ENCODE measurements at places on chromosomes 16 and 17.

DNA sequence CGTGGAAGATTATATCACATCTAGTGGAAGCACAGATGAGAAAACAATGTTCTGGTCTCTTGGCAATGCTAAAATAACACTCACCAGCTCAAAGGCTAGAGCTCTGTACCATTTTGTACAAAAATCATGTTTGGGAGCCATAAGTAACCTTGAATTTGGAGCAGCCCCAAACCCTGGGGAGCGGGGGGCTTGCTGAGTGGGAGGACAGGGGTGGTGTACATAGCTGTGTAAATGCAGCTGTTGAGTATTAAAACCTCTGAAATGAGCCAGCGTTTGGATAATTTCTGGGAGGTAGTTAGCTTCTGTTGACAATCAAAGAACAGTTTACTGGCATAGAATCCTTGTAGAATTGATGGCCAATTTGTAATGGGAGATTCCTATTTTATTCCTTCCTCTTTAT is 4.3 kb downstream of the MYH8 start:
- H3K4me1 ChIP-seq, result peaks cover 2% of the 10 kb centered on the region
- no peaks in the 10 kb centered on the region for H3K36me3 ChIP-seq
- peaks cover 1% of the 10 kb centered on the region for H3K27me3 ChIP-seq
- no peak overlapping the region for H3K4me3 ChIP-seq
- no peak for DNase-seq

DNA sequence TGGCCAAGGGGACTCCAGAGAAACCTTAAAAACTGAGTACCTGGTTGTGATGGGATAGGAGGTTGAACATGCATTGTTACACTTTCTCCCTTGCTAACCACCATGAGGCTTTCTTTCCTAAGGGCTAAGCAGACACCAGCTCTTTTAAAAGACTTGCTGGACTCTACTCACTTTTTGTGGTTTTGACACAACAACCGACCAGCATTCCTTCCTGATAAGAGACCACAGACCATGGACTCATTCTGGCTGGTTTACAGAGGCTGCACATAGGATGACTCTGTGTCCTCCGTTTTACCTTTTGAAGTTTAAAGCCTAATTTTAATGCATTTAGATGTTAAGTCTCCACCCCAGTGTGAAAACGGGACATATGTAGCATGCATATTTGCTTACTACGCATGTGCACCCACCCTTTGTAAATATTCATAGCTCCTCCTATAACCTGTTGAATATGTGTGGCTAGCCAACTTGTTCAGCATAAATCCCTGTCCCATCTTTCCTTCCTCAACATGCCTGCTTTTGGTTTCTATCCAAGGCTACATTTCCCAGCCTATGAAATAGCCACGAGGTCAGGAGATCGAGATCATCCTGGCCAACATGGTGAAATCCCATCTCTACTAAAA is 475.9 kb downstream of the GRIN2A start:
- H3K27ac ChIP-seq, result no peak overlapping the region
- H3K36me3 ChIP-seq, result no peaks in the 10 kb centered on the region
- no peak overlapping the region for H3K4me3 ChIP-seq
- peaks cover 4% of the 10 kb centered on the region for H3K27me3 ChIP-seq
- no peak for DNase-seq

GRCh38 chr17:18344021-18344420 is 19.3 kb downstream of the SHMT1 start:
- H3K27ac ChIP-seq, result no peak overlapping the region
- no peak overlapping the region for H3K4me3 ChIP-seq
- no peaks in the 10 kb centered on the region for H3K4me1 ChIP-seq
- peaks cover 4% of the 10 kb centered on the region for H3K27me3 ChIP-seq

DNA sequence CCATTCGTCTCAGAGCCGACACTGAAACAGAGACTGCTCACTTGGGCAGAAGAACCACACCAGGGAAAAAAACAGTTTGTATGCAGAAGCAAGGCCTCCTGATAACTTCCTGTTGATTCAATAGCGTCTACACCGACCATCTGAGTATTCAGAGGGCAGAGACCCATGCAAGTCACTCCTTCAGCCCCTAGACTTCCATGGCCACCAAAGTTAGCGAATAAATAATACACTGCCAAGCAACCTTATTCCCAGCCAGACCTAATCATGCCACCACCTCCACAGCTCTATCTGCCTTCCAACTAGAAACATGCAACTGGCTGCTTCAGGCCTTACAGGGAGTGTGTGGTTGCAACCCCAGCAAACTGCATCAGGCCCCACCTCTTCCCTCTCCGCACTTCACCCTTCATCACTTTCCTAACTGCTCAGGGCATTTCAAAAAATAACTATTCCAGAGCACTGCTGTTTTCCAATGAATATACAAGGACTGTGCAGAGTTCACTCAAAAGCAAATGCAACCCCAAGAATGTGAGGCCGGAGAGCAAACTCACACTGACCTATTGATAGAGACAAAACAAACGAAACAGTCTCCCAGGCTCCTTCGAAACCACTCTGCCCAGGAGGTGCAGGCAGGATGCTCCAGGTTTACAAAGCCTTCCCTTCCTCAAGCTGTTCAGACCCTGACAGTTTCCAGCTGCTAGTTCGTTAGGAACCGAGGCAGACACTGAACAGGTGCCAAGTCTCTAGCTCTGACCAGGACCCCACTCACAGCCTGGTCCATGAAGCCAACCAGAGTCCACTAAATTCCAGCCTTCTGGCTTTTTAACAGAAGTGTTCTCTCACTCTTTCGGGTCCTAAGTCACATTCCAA is 3.6 kb downstream of the USP7 start:
- H3K27me3 ChIP-seq, result peaks cover 18% of the 10 kb centered on the region
- no peak for DNase-seq
- H3K27ac ChIP-seq, result peak overlapping the region; percentile 71
- peaks cover 10% of the 10 kb centered on the region for H3K36me3 ChIP-seq
- peaks cover 50% of the 10 kb centered on the region for H3K4me1 ChIP-seq
- H3K4me3 ChIP-seq, result peak overlapping the region; percentile 24

GRCh38 chr16:75011634-75012307 is 12.9 kb downstream of the ZNRF1 start:
- peak overlapping the region; percentile 97 for H3K27ac ChIP-seq
- no peak for DNase-seq

DNA sequence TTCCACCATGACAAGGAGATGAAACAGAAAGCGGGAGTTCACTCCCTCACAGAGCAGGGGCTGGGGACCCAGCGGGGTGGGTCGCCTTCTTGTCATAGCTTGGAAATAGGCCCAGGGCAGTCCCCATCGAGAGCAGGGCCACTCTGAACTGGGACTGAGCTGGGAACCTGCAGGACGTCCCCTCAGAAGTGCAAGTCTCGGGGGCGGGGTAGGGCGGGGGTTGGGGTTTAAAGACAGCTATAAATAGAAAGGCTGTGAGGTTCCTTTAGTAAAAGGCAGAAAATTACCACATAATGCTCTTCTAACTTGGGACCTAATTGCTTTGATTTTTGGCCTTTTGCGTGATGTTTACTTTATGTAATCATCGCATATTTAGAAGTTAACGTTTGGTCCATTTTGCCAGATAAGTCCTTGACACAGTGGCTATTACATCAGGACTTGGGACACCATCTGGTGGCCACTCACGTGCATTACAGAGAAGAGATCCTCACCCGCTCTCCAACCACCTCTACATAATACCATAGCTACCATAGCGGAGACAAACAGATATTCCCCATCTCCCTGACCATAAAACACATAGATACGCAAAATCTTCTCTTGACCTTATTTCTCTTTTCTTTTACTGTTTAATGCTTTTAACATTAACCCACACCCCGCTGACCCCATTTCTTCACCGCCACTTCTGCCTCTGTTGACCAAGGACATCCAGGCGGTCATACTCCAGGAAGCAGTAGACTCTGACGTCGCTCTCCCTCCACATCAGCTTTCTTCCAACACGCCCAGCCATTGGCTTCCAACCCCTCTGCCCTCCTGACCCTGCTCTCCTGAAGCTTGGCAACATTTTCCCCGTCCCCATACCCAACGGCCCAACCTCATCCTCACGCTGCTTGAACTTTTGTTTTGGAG is 27.5 kb upstream of the PIK3R6 start:
- peak overlapping the region; percentile 27 for H3K4me3 ChIP-seq
- H3K27ac ChIP-seq, result peak overlapping the region; percentile 19
- DNase-seq, result peak; percentile 61
- H3K4me1 ChIP-seq, result peaks cover 13% of the 10 kb centered on the region

DNA sequence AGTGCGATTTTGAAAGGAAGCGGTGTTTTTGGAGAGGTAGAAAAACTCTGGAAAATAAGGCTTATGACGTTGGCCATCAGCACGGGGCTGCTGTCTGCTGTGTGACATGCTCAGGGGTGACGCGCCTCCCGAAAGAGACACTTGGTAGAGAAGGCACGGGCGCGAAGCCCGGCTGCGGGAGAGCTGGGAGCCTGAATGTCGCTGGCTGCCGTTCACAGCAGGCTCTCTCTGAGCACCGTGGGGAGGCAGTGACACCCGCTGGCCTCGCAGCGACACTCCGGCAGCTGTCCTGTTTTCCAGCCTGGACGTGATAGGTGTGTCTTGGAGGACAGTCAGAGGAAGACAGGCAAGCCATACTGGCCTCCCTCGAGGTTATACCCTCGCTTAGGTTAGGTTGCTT is 759.1 kb upstream of the RBFOX1 start:
- DNase-seq, result peak; percentile 69
- no peak overlapping the region for H3K27ac ChIP-seq
- no peak overlapping the region for H3K4me3 ChIP-seq
- H3K27me3 ChIP-seq, result no peaks in the 10 kb centered on the region
- no peaks in the 10 kb centered on the region for H3K36me3 ChIP-seq

DNA sequence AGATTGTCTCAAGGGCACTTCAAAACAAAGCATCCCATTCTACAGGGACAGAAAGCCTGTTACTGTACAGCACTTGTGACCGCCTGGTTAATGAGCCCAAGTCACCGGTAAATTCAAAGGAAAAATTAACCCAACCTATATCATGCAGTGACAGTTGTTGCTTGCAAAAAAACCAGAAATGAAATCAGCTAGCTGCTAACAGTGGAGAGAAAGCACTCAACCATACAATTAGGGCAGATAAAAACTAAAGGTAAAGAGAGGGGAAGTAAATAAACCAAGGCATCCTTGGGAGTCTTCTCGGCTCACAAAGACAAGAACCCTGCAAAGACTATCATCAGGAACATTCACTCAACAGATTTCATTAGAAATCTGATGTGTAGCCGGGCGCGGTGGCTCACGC is 5.9 kb downstream of the RETREG3 start:
- no peaks in the 10 kb centered on the region for H3K36me3 ChIP-seq
- peaks cover 3% of the 10 kb centered on the region for H3K27me3 ChIP-seq
- no peak overlapping the region for H3K4me3 ChIP-seq

DNA sequence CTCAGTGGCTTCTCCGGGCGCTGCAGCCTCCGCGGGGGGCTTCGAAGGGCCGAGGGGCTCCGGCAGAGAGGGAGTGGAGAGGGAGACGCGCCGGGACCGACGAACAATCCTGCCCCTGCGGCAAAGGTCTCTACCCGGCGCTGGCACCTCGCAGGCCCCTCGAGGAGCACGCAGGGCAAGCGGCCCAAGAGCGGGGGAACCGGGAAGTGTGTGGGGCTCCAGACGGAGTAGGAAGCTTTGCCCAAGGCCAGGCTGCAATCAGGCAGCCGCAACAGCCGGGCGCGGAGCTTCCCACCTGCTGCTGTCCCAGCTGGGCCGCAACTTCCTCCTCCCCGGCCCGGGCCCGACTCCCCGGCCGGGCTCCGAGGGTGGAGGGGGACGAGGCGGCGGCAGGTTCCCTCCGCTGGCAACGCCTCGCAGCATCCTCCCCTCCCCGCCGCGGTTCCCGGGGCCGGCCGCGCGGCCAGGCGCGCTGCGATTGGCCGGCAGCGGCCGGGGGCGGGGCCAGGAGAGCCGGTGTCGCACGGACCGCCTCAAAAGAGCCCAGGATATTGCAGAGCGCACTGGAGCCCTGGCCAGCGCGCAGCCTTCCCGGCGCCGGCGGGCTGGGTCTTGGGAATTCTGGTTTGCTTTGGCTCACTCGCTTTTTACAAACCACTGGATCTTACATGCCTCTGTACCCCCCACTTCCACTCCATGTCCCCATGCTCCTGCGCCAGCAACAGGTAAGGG is at the start of gene KCNJ2:
KCNJ2 (plus strand) TSS at position 556 of the 732 bp plus-strand sequence. CDS start 5,508 bp downstream, outside the sequence.
- DNase-seq, result peak; percentile 93
- H3K36me3 ChIP-seq, result no peaks in the 10 kb centered on the region
- peaks cover 4% of the 10 kb centered on the region for H3K27me3 ChIP-seq
- H3K4me3 ChIP-seq, result peak within 1 kb of the TSS; percentile 98
- peaks cover 33% of the 10 kb centered on the region for H3K4me1 ChIP-seq

GRCh38 chr16:58716468-58716867 is 17.6 kb downstream of the GOT2 start:
- H3K36me3 ChIP-seq, result peaks cover 44% of the 10 kb centered on the region
- H3K4me1 ChIP-seq, result no peaks in the 10 kb centered on the region
- no peak for DNase-seq
- no peak overlapping the region for H3K27ac ChIP-seq
- no peaks in the 10 kb centered on the region for H3K27me3 ChIP-seq

DNA sequence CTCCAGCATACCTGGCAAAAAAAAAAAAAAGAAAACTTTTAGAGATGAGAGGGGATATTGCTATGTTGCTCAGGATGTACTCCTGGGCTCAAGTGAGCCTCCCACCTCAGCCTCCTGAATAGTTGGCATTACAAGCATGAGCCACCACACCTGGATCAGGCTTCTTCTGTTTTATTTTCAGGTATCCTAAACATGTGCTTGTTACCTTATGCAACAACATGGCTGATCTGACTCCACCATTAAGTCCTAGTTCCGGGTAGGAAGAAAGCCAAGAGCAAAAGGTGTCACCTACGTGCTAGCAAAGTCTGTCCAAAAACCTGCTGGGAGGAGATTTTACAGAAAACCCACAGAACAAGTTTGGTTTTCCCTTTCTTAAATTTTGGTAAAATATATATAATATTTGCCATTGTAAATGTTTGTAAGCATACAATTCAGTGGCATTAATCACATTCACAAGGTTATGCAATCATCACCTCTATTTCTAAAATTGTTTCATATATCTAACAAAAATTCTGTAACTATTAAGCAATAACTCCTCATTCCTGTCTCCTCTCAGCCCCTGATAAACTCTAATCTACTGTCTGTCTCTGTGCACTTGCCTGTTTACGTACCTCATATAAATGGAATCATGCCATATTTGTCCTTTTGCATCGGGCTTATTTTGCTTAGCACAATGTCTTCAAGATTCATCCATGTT is 9.1 kb upstream of the CACNG3 start:
- H3K4me3 ChIP-seq, result no peak overlapping the region
- H3K4me1 ChIP-seq, result no peaks in the 10 kb centered on the region
- H3K27me3 ChIP-seq, result no peaks in the 10 kb centered on the region
- H3K27ac ChIP-seq, result no peak overlapping the region
- H3K36me3 ChIP-seq, result no peaks in the 10 kb centered on the region

DNA sequence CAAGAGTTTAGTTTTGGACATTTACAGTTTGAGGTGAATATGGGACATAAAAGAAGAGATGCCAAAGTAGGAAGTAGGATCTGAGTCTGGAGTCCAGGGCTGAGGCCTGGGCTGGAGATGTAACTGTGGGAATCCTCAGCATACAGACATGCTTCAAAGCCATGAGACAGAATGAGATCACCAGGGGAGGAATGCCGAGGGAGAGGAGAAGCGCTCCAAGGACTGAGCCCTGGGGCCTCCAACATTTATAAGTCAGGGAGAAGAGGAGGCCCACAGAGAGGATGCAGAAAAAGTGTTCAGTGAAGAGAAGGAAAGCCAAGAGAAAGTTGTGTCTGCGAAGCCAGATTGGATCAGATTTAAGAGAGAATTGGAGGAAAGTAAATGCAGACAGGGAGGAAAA is 277.5 kb upstream of the MYOCD start:
- no peaks in the 10 kb centered on the region for H3K4me1 ChIP-seq
- DNase-seq, result no peak
- H3K27ac ChIP-seq, result no peak overlapping the region
- H3K4me3 ChIP-seq, result no peak overlapping the region
- H3K27me3 ChIP-seq, result peaks cover 2% of the 10 kb centered on the region
